ENCODE measurements at places on chromosomes 16 and 17.

- DNase-seq, result no peak
Observed at GRCh38 chr17:35791681-35792350, 3.6 kb downstream of the MMP28 start.

DNA sequence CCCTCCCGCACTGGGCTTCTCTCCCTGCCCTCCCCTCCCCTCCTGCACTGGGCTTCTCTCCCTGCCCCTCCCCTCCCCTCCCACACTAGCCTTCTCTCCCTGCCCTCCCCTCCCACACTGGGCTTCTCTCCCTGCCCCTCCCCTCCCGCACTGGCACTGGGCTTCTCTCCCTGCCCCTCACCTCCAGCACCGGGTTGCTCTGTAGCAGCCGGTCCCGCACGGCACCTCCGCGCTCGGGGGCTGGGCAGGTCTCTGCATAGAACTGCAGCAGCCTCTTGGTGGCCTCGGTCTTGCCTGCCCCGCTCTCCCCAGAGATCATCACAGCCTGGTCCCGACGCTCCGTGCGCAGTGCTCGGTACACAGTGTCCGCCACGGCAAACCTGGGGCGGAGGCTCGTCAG, 9.8 kb downstream of the MYO1C start:
- no peak for DNase-seq

GRCh38 chr17:74768069-74768762, 7.9 kb downstream of the NAT9 start:
- no peak for DNase-seq

DNA sequence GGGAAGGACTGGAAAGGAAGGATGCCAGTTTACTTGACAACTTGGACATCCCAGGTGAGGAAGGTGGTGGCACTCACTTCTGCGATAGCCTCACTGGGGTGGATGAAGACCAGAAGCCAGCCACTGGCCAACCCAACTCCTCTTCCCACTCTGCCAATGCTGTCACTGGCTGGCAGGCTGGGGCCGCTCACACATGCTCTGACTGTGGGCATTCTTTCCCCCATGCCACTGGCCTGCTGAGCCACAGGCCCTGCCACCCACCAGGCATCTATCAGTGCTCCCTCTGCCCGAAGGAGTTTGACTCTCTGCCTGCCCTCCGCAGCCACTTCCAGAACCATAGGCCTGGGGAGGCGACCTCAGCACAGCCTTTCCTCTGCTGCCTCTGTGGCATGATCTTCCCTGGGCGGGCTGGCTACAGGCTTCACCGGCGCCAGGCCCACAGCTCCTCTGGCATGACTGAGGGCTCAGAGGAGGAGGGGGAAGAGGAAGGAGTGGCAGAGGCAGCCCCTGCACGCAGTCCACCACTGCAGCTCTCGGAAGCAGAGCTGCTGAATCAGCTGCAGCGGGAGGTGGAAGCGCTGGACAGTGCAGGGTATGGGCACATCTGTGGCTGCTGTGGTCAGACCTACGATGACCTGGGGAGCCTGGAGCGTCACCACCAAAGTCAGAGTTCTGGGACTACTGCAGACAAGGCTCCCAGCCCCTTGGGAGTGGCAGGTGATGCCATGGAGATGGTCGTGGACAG, 4.5 kb downstream of the ZNF646 start:
- DNase-seq, result no peak

GRCh38 chr17:9002606-9003354, 18.5 kb upstream of the NTN1 start:
- no peak for DNase-seq

GRCh38 chr17:6297960-6298359, 137.0 kb downstream of the AIPL1 start:
- no peak for DNase-seq

DNA sequence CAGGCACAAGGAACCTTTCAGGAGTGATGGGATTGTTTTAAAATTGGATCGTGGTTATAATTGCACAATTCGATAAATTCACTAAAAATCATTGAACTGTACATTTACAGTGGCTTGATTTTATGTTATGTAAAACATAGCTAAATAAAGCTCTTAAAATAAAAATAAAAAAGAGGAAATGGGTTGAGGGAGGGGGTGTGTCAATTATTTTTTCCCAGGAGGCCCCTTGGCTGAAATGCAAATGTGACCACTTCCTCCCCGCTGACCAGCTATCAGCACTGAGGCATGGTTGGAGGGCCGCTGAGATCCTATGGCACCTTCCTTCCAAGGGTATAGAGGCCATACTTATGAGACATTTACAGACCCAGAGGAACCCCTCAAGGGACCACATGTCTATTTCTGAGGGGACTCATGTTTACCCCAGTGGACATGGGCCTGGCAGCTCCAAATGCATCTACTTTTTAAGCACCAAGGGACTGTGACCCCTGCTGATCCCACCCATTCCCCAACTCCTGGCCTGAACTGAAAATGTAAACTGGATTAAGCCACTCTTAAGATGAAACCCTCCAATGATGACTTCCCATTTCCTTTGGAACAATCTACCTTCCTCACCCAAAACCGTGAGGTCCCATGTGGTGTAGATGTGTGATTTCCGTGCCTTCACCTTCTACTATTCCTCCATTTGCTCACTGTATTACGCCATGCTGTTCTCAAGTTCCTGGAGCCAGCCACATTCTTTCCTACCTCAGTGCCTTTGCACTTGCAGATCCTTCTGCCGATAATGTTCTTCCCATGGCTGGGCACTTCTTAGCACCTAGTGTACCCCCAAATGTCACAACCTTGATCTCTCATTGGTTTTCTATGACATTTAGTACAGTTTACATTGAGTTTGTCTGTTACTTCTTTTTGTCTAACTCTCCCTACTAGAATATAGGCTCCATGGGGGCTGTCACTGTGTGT, 2.8 kb upstream of the IL21R start:
- no peak for DNase-seq

- no peak for DNase-seq
Observed at GRCh38 chr16:11740567-11740966, 2.1 kb downstream of the TXNDC11 start.

DNA sequence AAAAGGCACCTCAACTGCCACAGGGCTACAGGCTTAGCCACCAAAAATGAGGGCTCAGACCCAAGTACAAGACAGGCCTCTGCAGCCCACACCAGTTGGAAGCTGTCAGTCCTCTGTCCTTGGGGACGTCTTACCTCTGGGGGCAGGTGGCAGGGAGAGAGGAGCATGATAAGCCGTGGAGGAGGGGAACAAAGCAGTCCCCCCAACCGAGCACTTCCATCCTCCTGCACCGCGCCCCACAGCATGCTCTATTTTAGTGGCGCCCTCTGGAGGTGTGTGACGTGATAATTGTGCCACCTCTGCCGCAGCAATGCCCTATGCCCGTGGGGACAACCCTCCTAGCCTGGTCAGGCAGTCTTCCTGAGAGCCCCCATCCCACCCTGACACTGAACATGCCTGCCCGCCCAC, 13.6 kb downstream of the G6PC3 start:
- DNase-seq, result no peak

DNA sequence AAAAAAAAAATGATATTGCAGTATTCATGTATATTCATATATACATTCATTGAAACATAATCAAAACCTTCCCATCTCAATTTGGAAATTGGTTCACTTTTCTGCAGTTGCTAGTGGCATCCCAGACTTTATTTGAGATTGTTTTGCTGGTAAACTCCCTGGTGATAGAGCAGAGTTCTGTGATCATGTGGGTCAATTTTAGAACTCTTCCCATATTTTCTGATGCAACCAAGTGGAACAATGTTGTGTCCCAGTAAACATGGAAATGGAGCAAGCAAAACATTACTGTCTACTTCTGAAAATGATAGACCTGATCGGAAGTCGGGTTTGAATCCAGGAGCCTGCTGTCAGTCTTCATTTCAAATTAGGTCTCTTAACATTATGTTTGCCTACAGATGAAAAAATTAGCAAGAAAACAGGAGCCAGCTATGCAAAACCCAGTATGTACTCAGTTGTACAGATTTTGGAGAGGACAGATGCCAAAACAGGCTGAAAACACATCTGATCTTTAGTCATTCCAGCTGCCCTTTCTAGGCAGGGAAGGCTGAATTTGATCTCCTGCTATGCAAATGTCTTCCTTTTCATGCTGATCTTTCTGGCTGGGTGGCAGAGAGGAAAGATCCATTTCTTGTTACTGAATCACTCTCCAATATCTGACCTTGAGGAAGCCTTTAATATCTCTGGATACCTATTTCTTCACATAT, 786.6 kb upstream of the SOX9 start:
- DNase-seq, result no peak

DNA sequence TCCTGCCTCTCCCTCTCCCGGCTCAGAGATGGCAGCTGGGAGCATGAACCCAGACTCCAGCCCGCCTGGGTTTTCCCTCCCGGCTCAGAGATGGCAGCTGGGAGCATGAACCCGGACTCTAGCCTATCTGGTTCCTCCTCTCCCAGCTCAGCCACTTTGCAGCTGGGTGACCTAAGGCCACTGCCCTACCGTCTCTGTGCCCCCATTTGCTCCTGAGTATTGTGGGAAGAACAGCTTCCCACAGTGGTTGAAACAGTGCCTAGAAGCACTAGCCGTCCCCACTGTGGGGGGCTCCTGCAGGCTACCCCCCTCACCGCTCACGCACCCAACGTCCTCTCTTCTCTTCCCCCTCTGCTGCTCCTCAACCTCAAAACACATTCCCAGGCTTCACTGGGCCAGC, 99.9 kb upstream of the GSE1 start:
- no peak for DNase-seq

All from NCI-H460 (cell line).